ENCODE measurements at places on chromosomes 16 and 17. TPM values are rescaled to one million over a fixed set of nuclear protein-coding genes. Genes with fewer than 3 reads are reported as not detected.

The DPEP1 gene
- not detected for total RNA-seq

The GPR179 gene
- total RNA-seq, result under 0.01 TPM

The PMP22 gene
- 38.0 TPM for total RNA-seq

The C16orf86 gene
- 1.3 TPM for total RNA-seq

The SBK1 gene
- not detected for total RNA-seq

The MMP2 gene
- 634 TPM for total RNA-seq

The AGRP gene
- total RNA-seq, result not detected

The EPX gene
- not detected for total RNA-seq

GRCh38 chr16:56609463-56609921 is 1.1 kb downstream of the MT2A start:
- peak; percentile 97 for DNase-seq

DNA sequence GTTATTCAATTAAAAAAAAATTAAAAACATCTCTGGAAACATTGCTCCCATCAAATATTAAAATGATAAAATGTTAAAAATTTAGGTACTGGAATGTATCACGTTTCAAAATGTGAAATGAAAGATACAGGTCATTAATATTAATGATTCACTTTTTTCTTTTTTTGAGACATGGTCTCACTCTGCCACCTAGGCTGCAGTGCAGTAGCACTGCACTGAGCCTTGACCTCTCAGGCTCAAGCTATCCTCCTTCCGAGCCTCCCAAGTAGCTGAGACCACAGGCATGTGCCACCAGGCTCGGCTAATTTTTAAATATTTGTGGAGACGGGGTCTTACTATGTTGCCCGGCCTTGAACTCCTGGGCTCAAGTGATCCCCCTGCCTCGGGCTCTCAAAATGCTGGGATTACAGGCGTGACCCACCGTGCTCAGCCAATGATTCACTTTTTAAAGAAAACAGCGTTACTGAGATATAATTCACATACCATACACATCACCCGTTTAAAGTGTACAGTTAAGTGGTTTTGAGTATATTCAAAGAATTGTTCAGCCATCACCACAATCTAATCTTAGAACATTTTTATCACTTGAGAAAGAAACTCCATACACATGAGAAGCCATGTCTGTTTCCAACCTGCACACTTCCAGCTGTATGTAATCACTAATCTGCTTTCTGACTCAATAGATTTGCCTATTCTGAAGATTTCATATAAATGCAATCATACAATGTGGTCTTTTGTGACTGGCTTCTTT is 19.1 kb upstream of the NETO2 start:
- DNase-seq, result peak; percentile 10

GRCh38 chr17:35747540-35748017 is 5.5 kb downstream of the GAS2L2 start:
- DNase-seq, result peak; percentile 81

DNA sequence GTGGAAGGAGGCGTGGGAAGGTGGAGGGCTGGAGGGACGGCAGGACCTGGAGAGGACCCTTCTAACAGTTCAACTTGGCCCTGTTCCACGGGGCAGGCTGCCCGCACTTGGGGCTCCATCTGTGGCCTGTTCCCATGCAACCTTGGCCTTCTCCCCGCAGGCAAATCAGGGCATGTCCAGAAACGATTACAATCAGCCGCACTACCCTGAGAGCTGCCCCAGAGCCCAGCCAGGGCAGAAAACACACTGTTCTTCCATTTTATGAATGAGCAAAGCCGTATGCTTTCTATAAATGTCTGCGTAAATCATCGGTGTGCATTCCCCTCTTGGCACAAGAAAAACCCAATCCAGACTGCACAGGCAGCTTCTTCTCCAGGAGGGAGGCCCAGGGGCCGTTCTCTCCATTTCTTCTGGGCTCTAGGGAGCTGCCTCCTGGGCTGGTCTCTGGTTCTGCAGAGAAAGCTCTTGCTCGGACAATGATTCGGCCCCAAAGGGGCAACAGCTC is 228.7 kb downstream of the SOX9 start:
- DNase-seq, result peak; percentile 46

DNA sequence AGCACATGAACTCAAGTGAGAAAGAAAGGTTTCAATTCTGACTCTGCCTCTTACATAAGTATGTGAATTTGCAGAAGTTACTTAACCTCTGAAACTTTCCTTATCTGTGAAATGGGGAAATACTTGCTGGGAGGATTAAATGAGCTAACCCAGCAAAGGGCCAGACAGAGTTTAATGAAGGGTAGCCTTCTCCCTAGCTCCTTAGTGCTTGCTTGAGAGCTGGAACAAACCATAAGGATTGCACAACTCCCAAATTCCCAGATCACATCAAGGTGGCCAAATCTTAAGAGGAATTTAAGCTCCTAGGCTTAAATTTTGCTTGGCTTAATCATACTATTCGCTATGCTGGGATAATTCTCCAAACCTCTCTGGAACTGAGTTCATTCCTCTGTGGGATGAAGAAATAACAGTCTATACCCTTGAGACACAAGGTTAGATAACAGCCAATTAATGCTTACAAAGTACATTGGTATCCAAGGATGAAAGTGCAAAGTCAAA is 11.8 kb upstream of the WSB1 start:
- peak; percentile 98 for DNase-seq

GRCh38 chr17:34360601-34361270 is 2.3 kb downstream of the CCL1 start:
- DNase-seq, result no peak

- DNase-seq, result no peak
Observed at GRCh38 chr16:49478616-49479015, 105.0 kb downstream of the C16orf78 start.

DNA sequence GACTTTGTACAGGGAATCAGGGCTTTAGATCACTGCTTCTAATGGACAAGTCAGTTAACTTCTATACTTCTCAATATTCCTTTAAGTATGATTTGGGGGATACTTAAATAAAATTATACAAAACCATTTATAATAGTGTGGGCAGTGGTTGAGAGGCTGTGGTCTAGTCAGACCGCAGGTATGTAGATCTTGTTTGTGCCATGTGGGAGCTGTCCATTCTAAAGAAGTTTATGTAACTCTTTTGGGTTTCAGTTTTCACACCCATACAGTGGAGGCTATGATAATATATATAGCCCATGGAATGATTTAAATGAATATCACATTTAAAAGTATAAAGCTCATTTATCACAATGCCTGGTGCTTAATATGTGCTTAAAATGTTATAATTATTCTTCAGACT is 654.3 kb upstream of the KIF2B start:
- no peak for DNase-seq

- DNase-seq, result peak; percentile 13
Observed at GRCh38 chr17:63740464-63741142, 996 bp downstream of the STRADA start.
